Breast epithelium (tissue), 4 donors: ENCODE measurements at places on chromosomes 4 and X.

GRCh38 chrX:115958687-115959359, 211.7 kb upstream of the AGTR2 start:
- DNase-seq = no peak
- no peaks in the 10 kb centered on the region for H3K4me1 ChIP-seq
- no peak overlapping the region for H3K27ac ChIP-seq

DNA sequence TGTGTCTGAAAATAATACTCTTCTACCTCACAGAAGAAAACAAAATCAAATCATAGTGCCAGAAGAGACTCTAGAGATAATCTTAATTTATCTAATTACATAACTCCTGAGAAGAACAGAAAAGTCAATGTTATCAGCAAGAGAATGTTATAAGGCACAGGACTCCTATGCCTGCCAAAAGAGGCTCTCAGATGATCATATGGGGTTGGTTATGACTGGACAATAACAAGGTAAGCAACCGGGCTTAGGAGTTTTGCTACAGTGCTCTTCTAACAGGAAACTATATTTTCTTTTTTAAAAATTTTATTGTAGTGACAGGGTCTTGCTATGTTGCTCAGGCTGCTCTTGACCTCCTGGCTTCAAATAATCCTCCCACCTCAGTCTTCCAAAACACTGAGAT, 3.5 kb upstream of the C4orf17 start:
- H3K4me3 ChIP-seq = no peak overlapping the region
- no peaks in the 10 kb centered on the region for H3K27me3 ChIP-seq
- no peak overlapping the region for H3K27ac ChIP-seq
- no peak for DNase-seq

DNA sequence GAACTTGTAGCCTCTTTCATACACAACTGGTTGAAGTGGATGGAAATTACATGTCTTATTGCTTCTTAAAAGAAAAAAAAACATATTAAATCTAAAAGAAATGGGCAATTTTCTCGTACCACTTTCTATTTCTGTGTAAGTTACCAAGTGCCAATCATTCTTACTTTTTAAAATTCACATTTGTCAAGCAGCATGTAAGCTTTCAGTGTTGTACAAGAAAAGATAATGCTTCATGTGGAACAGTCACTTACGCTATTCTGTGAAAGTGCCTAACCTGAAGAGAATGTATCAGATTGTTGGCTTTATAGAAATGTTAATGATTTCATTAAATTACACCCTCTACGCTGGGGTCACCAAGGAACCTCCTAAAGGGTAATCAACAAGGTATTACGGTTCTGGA, 4.4 kb upstream of the DCTD start:
- H3K27me3 ChIP-seq = no peaks in the 10 kb centered on the region
- H3K27ac ChIP-seq = no peak overlapping the region
- H3K4me1 ChIP-seq = no peaks in the 10 kb centered on the region

DNA sequence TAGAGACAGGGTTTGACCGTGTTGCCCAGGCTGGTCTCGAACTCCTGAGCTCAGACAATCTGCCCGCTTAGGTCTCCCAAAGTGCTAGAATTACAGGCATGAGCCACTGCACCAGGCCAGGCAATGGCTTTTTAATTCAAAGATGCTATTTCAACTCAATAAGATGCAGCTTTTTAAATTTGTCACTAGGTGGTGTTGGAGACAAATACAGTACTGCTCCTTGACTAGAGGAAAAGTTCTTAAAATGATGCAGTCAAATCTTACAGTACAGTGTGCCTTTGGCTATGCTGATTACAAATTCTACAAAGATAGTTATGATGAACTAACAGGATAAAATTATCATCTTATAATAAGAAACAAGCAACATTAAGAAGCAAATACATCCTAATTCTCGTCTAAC, 441.1 kb downstream of the KCNIP4 start:
- no peak for DNase-seq
- no peaks in the 10 kb centered on the region for H3K4me1 ChIP-seq
- H3K36me3 ChIP-seq = no peaks in the 10 kb centered on the region
- no peak overlapping the region for H3K4me3 ChIP-seq
- H3K27ac ChIP-seq = no peak overlapping the region

GRCh38 chr4:14225688-14226207, 598.2 kb upstream of the BOD1L1 start:
- H3K27ac ChIP-seq = no peak overlapping the region
- DNase-seq = no peak
- no peaks in the 10 kb centered on the region for H3K36me3 ChIP-seq
- H3K4me3 ChIP-seq = no peak overlapping the region
- H3K27me3 ChIP-seq = no peaks in the 10 kb centered on the region

- no peaks in the 10 kb centered on the region for H3K36me3 ChIP-seq
- no peak overlapping the region for H3K27ac ChIP-seq
- H3K4me1 ChIP-seq = no peaks in the 10 kb centered on the region
- peaks cover 12% of the 10 kb centered on the region for H3K27me3 ChIP-seq
- H3K4me3 ChIP-seq = no peak overlapping the region
- DNase-seq = no peak
These were observed 715.5 kb downstream of the DMD start for GRCh38 chrX:32495855-32496254.

GRCh38 chr4:69591364-69591763, 48.1 kb downstream of the UGT2A2 start:
- no peaks in the 10 kb centered on the region for H3K27me3 ChIP-seq
- no peak overlapping the region for H3K4me3 ChIP-seq
- H3K36me3 ChIP-seq = no peaks in the 10 kb centered on the region
- no peaks in the 10 kb centered on the region for H3K4me1 ChIP-seq
- no peak for DNase-seq
- H3K27ac ChIP-seq = no peak overlapping the region

DNA sequence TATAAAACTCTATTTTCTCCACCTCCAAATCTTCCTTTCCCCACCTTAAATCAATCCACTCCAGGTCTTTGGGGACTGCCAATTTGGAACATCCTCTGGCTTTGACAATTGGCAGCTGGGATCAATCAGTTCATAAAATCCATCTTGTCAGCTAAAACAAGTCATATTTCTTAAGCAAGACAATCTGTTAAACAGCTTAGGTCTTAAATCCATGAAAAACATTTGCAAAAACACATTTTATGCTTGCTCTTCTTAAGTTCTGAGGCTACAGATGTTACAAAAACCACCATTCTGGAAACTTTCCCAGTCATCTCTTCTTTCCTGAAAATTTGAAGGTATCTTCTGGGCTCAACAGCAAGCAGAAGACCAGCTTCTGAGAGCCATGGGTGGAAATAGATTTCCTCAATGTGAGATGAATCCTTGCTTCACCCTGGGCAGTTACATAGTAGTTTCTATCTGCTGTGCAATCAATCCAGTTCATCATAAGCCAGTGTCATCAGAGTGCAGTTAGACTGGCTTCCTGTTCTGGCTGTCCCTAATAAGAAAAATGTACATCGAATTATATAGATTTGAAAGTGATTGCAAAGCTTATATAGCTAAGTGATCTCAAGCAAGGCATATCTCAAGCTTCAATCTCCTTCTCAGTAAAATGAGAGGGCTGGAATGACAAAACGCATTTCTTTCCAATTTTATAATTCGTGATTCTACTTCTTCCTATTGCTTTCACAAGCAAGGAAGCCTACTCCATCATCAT, 402.7 kb upstream of the INTU start:
- no peak overlapping the region for H3K27ac ChIP-seq
- DNase-seq = no peak
- no peak overlapping the region for H3K4me3 ChIP-seq

DNA sequence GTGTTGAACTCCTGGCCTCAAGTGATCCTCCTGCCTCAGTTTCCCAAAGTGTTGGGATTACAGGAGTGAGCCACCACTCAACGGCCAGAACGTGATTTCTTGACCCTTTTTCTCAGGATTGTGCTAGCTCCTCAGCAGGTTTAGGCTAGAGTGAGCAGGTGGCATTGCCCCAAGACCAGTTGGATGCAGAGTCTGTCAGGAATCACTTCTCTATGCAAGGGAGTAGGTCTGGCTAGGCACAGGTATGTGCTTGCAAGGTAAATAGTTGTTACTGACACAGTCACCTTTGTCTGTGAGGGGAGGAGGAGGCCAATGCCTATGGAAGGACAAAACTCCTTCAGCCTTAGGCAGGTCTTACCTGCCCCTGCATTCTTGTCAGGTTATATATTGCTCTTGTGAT, 24.2 kb downstream of the SLC25A5 start:
- H3K4me1 ChIP-seq = no peaks in the 10 kb centered on the region
- no peak overlapping the region for H3K27ac ChIP-seq
- no peak for DNase-seq
- peaks cover 6% of the 10 kb centered on the region for H3K27me3 ChIP-seq

DNA sequence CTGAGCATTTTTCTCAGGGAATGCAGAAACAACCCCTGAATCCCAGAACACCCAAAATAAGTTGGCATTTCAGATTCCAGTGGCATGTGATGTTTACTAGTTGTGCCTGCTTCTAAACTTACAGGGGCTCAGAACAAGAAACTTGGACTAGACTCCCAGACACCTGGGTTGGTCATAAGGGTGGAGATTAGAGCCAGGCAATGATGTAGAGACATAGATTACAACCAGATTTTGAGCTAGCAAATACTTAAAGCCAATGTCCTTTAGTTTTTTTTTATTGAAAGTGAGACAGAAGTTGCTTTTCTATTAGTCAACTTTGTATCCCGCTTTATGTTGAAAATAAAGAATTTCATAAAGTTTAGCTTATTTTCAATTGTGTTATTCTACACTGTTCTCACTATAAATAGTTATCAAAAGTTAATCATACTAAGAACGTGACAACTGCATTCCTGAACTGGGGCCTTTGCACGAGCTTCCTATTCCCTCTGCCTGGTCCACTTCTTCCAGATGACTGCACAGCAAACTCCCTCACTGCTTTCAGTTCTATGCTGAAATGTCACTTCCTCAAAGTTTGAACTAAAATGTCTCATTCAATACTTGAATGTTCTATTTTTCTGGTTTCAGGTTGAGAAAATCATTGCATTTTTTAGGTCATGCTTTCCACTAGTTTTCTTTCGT, 224.7 kb upstream of the PPP1R2C start:
- no peaks in the 10 kb centered on the region for H3K4me1 ChIP-seq
- H3K27ac ChIP-seq = no peak overlapping the region
- H3K4me3 ChIP-seq = no peak overlapping the region
- H3K36me3 ChIP-seq = no peaks in the 10 kb centered on the region
- DNase-seq = no peak

- no peaks in the 10 kb centered on the region for H3K27me3 ChIP-seq
- no peaks in the 10 kb centered on the region for H3K4me1 ChIP-seq
- no peaks in the 10 kb centered on the region for H3K36me3 ChIP-seq
- H3K27ac ChIP-seq = no peak overlapping the region
- no peak for DNase-seq
These were observed 938 bp downstream of the GPR34 start for GRCh38 chrX:41689711-41690110.

GRCh38 chr4:167218022-167218608, 16.2 kb downstream of the SPOCK3 start:
- H3K4me1 ChIP-seq = no peaks in the 10 kb centered on the region
- H3K27me3 ChIP-seq = no peaks in the 10 kb centered on the region
- H3K27ac ChIP-seq = no peak overlapping the region

DNA sequence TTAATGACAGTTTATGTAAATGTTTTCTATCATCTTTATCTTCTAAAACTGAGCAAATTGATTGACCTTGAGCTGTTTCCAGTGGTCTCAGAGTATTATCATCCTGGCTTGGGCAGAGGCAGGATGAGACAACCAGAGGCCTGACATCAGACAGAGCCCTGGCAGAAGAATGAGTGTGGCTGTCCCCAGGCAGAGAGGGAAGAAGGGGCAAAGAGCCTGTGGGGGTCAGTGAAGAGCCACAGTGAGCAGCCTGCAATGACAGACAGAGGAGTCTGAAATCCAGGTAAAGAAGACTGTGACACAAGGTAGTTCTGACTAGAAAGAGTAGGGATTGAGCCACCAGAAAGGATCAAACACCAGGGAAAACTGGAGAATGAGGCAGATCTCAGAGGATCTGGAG, 182.4 kb upstream of the ARSJ start:
- no peak overlapping the region for H3K4me3 ChIP-seq
- DNase-seq = no peak
- H3K4me1 ChIP-seq = no peaks in the 10 kb centered on the region

DNA sequence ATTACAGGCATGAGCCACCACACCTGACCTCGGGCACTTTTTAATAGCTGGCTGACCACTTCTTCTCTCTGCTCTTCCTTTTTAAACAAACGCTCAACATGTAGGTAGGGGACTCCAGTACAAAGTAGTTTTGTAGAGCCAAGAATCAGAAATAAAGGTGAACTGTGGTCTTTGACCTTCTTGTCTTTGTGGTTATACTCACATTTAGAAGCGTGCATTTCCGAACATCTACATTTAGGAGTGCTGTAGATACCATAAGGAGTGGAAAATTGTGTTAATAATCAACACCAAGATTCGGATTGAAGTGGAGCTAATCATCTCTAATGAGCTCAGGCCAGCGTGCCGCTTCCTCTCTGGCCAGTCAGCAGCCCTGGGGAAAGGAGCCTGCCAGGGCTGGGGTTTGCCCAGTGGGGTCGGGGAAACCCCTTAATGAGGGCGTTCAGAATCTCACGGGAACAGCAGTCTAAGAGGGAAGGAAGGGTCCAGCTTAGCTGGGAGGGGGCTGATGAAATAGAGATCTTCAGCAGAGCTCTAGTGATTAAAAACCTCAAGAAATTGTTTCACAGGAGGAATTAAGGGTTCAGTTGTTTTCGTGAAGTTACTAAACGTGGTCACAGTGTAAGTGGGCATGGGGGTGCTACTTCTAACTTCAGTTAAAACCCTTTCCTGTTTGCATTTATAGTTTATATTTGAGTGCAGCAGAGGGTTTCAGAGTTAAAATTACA, 81.2 kb downstream of the GAB1 start:
- no peak overlapping the region for H3K27ac ChIP-seq
- no peak for DNase-seq
- no peaks in the 10 kb centered on the region for H3K4me1 ChIP-seq
- no peaks in the 10 kb centered on the region for H3K36me3 ChIP-seq
- no peaks in the 10 kb centered on the region for H3K27me3 ChIP-seq
- no peak overlapping the region for H3K4me3 ChIP-seq

GRCh38 chrX:72308566-72309296, 3.0 kb upstream of the CITED1 start:
- H3K4me1 ChIP-seq = peaks cover 5% of the 10 kb centered on the region
- peak; percentile 30 for DNase-seq
- H3K27ac ChIP-seq = no peak overlapping the region
- H3K4me3 ChIP-seq = peak overlapping the region; percentile 13
- no peaks in the 10 kb centered on the region for H3K36me3 ChIP-seq

GRCh38 chr4:127141856-127142255, 490.9 kb upstream of the INTU start:
- DNase-seq = no peak
- no peaks in the 10 kb centered on the region for H3K36me3 ChIP-seq
- no peak overlapping the region for H3K4me3 ChIP-seq
- no peaks in the 10 kb centered on the region for H3K27me3 ChIP-seq
- H3K27ac ChIP-seq = no peak overlapping the region

DNA sequence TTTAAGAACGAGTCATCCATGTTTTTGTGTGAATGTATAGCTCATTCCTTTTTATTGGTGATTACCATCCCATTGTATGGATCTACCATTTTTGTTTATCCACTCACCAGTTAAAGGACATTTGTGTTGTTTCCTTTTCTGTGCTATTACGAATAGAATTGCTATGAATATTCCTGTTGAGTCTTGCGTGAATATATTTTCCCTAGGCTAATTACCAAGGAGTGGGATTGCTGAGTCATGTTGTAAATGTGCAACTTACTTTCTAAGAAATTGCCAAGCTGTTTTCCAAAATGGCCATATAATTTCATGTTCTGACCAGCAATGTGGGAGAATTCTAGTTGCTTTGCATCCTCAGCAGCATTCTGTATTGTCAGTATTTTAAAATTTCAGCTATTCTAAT, 51.3 kb downstream of the YIPF6 start:
- H3K4me3 ChIP-seq = no peak overlapping the region
- DNase-seq = no peak
